GM13976 (cell line): ENCODE measurements at places on chromosomes 11 and 22.

DNA sequence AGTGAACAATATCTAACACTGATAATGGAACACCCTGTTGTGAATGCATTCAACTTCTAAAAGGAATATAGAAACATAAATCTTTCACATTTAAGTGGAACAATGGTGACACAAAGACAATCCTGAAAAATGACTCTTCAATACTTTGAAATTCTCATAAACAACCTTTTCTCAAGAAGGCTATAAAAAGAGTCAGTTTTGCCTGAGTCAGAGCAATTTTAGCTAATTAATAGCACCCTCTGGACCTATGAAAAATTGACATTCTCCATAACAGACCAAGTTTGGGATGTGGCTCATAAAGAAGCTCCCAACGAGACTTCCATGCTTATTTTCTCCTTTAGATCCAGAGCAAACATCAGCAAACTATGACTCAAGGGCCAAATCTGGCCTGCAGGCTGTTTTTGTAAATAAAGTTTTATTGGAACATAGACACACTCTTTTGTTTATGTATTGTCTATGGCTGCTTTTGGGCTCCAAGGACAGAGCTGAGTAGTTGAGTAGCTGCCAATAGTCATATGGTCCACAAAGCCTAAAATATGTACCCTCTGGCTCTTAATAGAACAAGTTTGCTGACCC is 108.0 kb downstream of the MAML2 start:
- DNase-seq = no peak

- no peak for DNase-seq
Observed at GRCh38 chr22:45799291-45799690, 127.7 kb downstream of the ATXN10 start.

- no peak for DNase-seq
Observed at GRCh38 chr11:115349335-115350017, 154.7 kb downstream of the CADM1 start.

- DNase-seq = no peak
Observed at GRCh38 chr11:29989174-29989970, 27.5 kb downstream of the KCNA4 start.

- no peak for DNase-seq
Observed at GRCh38 chr11:64081745-64082442, 46.2 kb downstream of the FLRT1 start.

GRCh38 chr11:1139441-1140083 is 18.2 kb upstream of the MUC5AC start:
- DNase-seq = no peak

DNA sequence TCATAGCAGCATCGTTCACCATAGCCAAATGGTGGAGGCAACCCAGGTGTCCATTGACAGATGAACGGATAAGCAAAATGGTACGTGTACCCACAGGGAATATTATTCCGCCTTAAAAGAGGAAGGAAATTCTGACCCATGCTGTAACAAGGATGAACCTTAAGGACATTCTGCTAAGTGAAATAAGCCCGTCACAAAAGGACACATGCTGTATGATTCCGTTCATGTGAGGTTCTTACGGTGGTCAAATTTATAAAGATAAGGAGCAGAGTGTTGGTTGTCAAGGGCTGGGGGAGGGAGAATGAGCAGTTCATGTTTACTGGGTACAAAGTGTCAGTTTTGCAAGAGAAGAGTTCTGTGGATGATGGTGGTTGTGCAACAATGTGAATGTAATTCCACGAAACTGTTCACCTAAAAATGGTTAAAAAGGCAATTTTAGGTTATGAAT is 26.3 kb downstream of the APOL1 start:
- no peak for DNase-seq

DNA sequence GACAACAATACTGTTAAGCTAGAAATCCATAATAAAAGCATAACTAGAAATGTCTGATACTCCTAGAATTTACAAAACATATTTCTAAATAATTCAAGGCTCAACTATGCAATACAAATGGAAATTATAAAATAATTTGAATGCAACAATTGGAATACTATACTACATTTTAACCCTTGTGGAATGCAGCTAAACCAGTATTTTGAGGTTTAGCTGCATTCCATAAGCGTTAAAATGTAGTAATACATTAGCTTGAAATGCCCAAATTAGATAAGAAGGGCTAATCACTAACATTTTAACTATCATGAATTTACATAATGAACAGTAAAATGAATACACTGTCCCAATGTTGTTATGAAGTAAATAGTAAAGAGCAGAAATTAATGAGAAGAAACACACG is 617.2 kb upstream of the CHORDC1 start:
- no peak for DNase-seq

DNA sequence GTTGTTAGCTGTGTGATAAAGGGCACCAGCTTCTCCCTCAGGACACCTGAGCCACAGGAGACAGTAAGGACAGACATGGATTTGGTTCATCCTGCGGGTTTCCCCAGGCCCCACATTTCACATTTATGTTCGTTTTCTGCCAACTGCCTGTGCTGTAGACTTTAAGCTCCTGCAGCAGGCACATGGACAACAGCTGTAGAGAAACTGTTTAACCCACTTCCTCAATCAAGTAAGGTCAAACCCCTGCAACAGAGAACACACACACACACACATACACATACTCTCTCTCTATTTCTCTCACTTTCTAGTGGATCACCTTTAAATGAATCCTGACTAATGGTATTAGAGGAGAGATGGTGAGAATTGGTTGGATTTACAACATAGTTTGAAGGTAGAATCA is 90.7 kb downstream of the C11orf87 start:
- no peak for DNase-seq
